Stimulated activated CD8-positive, alpha-beta memory T cell treated with anti-CD3 and anti-CD28 coated beads, Interleukin-2, amount 100 ng/mL, for 1 hour (primary cell): ENCODE measurements at places on chromosomes 12 and 14.

DNA sequence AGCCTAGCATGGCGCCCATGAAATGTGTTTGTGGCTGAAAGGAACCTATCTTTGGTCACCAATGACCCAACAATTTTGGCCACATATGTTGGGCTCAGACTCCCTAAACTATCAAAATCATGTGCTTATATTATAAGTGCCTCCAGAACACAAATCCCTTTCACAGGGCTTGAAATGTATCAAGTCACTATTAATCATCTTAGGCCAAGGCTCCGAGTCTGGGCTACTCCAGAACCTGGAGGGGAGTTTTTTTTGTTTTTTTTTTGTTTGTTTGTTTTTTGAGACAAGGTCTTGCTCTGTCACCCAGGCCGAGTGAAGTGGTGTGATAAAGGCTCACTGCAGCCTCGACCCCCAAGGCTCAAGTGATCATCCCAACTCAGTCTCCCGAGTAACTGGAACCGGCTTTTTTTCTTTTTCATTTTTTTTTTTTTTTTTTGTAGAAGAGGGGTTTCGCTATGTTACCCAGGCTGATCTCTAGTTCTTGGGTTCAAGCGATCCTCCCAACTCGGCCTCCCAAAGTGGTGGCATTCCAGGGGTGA, 989 bp upstream of the DRAM1 start:
- DNase-seq: no peak

- no peak for DNase-seq
These were observed 27.4 kb downstream of the GALNT16 start for GRCh38 chr14:69287098-69288010.

GRCh38 chr14:34018564-34019244, 67.8 kb upstream of the EGLN3 start:
- no peak for DNase-seq

DNA sequence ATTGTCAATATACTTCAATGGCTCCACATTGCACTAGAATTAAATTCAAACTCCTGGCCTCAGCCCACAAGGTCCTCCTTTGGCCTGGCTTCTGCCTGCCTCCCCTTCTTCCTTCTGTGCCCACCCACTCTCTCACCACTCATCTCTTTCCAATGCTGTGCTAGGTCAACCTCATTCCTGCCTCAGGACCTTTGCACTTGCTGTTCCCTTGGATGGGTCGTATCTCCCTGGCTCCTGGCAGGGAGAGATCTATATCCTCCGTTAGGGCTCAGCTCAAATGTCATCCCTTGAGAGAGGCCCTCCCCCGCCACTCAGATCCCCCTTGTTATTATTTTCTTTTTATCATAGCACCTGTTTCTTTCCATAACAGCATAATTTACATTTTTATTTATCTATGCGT, 79.9 kb upstream of the LHX5 start:
- no peak for DNase-seq

DNA sequence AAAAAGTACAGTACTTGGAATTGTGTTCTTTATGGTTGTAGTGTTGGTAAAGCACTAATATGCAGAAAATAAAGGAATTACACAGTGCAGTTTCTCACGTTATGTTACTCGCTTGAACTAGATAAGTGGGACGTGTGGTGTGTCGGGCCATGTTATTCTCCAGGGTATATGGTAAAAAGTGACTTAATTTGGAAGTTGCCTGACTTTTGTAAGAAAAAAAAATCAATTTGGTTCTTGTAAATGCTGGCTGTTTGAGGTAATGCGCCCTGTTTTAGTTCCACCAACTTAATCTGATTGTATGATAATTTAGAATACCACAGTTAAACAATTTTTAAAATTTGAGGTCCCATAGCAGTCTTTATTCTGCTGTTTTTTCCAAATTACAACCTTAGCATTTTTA, 4.1 kb downstream of the ARF6 start:
- DNase-seq: no peak

DNA sequence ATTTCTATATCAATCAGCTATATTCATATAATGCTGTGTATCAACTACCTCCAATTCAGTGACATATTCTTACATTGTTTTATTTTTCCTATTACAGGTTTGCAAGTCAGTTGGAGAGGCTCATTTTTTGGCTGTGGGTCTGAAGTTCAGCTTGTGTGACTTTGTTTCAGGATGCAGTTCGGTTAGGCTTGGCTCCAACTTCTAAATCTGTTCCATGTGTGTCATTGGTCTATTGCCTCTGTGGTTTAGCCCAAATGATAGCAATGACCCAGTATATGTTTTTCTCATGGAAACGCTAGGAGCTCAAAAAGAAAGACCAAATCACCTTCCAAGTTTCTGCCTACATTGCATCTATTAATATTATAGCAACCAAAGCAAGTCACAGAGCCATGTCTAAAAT, 848.6 kb upstream of the LRFN5 start:
- no peak for DNase-seq

GRCh38 chr12:86186449-86186848, 69.7 kb downstream of the MGAT4C start:
- no peak for DNase-seq

DNA sequence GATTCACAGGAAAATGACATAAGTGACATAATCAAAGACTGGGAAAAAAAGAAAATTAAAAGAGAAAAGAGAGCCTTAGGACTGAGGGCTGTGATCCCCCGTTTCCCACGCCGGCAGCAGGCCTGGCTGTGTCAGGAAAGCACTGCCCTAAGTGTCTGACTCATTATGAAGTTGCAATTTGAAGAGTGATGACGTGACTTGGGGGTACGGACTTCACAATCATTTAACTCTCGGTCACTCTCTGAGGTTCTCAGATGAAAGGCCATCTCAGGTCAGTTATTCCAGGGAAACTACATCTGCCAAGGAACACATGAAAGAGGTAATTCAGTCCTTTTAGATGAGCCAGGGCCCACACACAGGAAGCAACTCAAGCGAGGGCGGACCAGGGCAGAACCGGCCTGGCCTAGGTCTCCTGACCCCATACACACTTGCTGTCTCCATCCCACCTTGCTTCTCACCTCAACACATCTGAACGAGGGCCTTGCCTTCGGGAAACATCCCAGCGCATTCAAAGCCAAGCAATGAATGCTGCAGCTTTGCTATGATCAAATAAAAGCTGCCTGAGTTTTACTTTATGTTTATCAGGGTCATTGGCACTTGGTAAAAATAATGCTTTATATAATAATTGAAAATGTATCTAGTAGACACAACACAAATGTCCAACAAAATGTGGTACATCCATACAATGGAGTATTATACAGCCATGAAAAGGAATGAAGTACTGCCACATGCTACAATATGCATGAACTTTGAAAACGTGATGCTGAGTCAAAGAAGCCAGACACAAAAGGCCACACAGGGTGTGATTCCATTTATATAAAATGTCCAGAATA, 2.7 kb downstream of the SSH1 start:
- no peak for DNase-seq

DNA sequence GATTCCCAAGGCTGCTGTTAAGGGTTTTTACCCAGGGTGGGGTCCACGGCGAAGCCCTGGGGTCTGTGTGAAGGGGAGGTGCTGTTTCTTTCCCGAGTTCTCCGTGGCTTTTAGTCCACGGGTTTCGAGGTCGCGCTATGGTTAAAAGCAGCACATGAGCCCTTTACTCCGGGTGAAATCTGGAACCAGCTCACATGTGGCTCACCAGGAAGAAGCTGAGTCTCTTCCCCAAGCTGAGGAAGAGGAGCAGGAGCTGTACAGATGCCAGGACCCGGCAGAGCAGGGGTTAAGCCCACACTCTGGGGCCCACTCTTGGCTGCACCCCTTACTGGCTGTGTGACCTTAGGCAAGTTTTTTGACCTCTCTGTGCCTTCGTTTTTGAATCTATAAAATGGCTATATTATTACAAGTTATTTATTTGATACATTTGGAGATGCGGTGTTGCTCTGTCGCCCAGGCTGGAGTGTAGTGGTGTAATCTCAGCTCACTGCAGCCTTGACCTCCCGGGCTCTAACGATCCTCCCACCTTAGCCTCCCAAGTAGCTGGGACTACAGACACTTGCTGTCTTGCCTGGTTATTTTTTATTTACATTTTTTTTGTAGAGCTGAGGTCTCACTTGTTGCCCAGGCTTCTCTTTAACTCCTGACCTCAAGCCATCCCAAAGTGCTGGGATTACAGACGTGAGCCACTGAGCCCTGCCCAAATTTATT, 266.3 kb downstream of the AACS start:
- no peak for DNase-seq

DNA sequence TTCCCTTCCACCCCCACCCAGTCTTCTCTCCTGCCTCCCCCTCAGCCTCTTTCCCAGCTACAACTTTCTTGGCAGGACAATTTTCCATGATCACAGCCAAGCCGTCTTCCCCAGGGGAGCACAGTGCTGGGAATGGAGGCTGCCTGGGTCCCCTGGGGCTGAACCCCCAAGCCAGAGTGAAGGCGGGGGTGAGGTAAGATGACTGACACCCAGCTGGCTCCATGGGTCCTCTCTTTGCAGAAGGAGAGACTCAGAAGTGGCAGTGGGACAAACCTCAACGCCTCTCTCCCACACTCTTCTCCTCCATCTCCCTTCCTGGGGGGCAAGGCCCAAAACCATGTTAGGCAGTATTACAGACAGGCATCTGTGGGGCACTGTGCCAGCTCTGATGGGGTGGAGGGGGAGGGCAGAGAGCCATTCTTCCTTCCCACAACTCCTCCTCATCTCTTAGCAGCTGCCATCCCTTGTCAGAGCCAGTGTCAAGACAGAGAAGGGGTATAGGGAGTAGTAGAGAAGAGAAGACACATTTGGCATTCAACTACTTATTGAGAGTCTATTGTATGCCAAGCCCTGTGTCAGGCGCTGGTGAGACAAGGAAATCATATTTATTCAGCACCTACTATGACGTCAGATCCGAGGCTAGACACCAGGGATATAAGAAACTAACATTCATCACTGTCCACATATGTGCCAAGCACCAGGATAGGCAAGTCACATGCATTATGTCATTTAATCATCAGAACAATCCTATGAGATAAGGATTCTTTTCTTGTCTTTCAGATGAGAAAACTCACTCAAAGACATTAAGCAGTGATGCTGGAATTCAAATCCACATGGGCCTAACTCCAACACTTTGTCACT, 3.6 kb downstream of the ITGA7 start:
- no peak for DNase-seq

DNA sequence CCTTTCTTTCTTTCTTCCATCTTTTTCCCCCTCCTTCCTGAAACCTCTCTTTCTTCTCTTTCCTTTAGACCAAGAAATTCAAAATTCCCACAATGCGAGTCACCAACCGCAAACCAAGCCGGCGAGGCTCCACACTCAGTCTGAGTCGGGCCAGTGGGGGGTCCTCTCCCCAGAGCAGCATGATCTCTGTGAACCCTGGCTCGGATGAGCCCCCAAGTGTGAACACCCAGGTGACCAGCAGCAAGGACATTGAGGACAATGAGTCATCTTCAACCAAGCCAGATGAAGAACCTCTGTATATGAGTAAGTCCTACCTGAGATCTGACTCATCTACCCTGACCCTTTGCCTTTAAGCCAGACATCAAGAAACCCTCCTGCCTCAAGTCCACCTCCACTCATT, 88.6 kb upstream of the TMEM233 start:
- DNase-seq: no peak

DNA sequence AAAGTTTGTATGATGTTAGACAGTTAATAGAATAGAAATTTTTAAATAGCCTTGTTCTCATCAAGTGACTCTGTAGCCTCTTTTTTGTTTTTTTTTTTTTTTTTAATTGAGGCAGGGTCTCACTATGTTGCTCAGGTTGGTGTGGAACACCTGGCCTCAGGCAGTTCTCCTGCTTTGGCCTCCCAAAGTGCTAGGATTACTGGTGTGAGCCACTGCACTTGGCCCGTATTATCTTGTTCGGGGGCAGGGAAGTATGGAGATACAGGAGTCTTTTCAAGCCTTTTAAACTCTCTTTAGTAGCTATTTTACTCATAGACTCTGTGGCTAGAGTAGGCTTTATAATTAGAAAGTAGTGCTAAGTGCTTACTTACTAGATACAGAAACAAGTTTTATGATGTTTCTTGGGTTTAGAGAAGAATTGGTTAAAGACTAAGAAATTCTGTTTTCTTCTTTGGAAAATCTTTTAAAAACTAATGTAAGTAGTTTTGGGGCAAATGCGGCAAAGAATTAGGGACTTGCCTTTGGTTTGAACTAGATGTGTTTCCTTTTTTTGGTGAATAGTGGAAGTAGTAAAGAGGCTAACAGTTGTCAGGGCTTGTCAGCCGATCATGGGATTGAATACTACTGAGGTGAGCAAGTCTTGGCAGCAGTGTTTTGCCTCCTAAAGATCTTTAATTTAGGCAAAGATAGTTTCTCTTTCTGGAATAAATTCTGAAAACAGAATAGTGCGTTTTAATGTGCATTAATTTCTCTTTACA, 31.3 kb downstream of the FBXO34 start:
- DNase-seq: no peak

GRCh38 chr12:21940549-21941505, at the start of gene ABCC9:
ABCC9 (minus strand) TSS chr12:21941426; CDS start chr12:21936674, 4,752 bp downstream.
- no peak for DNase-seq

DNA sequence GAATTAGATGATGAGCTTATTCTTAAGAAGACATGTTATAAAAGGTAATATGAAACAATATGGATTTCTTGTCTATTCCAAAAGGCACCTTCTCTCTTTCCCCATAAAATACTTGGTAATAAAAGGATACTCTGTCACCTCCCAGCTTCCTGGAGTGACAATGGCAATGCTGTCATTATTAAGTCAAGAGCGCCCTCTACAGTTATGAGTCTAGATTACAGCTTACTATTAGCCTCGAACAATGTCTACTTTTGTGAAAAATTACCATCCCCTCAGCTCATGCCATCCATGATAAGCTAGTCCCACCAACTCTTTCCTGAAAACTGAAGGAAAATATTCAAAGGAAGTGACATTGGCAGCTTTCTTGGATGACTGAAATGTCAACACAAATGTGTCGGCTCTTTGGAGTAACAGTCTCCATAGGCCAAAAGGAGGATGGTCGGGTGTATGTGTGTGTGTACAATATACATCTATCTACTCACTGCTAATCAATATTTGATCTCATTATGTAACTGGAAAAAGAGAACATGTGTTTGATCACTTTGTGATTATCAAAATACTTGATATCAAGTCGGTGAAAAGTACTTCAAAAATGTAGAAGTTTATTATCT, 48.7 kb upstream of the CDKN3 start:
- DNase-seq: no peak

DNA sequence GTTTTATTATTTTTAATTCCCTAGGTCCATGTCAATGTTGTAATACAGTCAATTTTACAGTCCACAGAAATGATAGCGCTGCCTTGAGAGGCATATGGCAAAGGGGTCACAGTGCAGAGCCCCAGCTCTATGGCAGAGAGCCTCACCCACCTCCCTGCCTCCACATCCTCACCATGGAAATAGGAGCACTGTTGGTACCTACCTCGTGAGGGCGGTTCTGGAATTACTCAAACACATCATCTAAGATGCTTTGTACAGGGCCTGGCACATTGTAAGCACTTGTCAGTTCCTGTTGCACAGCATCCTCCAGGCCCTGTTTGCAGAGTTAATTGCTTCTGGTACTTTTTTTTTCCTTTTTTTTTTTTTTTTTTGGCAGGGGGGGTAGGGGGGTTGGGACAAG, 4.1 kb upstream of the AKAP5 start:
- no peak for DNase-seq

GRCh38 chr12:47184813-47185212, 105.1 kb upstream of the AMIGO2 start:
- no peak for DNase-seq
